ENCODE measurements at places on chromosomes 6 and 20. TPM values are rescaled to one million over a fixed set of nuclear protein-coding genes. Genes with fewer than 3 reads are reported as not detected.

Gene SNAI1
- total RNA-seq: 1.4 TPM

Gene IMPG1
- total RNA-seq: not detected

Gene APOM
- total RNA-seq: 0.16 TPM

Gene KIF25
- 0.49 TPM for total RNA-seq

Gene FAM217A
- total RNA-seq: not detected

Gene TMEM200A
- total RNA-seq: 0.19 TPM

Gene ARMH2
- not detected for total RNA-seq

Gene RFX6
- total RNA-seq: not detected

Data from bladder microvascular endothelial cell (primary cell).